HL-60 (cell line): ENCODE measurements at places on chromosomes 5 and 9.

DNA sequence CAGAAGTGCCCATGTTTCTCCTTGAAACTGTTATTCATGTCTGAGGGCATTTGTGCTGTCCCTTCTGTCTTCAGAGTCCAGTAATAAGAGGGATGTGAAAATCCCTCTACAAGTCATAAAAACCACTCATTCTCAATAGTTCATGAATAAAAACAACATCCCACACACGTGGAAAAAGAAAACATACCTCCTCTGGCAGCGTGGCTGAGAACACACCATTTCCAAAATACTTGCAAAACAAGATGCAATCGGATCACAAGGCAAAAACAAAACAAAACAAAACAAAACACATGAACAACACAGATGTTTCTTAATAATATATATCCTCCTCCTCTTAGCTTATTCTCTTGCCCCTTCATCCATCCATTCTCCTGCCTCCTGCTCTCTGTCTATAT lies 71.0 kb upstream of the EQTN start:
- no peak for DNase-seq

DNA sequence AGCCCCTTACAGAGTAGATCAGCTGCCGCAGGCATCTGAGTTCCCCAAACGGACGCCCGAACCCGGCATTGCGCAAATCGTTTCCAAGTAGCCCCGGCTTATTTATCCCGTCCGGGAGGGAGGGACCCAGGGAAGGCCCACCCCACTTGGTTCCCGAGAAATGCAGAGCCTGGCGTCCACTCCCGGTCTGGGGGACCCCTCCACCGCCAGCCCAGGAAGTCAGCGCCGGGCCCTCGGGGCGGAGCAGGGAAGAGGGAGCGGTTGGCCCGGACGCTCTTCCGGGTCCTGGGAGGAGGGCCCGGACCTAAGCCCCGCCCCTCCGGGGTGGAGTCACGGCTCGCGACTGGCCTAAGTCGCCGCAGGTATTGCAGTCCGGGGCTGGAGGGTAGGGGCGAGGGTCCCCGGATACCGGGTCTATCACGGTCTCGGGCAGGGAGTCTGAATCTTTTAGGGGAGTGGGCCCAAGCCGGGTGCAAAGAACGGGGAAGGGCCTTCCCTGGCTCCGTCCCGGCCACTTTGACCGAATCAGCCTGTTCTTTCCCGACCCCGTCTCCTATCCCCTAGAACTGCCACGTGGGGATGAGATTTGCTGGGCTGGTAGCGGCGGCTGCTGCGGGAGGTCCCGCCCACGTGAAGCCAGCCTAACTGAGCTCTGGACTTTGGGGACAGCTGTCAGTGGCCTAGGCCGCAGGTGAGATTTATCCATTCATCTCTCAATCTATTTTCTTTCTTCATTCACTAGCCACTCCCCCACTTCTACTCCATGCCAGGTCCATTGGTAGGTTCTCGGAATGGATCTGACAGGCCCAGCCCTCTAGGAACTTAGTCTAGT lies at the start of gene RABEPK:
Gene RABEPK (plus strand): TSS at position 327 of the 832 bp plus-strand sequence. CDS start 2,472 bp downstream, outside the sequence.
- peak; percentile 94 for DNase-seq

- no peak for DNase-seq
Observed at GRCh38 chr5:176396330-176396729, 7.8 kb downstream of the HIGD2A start.

DNA sequence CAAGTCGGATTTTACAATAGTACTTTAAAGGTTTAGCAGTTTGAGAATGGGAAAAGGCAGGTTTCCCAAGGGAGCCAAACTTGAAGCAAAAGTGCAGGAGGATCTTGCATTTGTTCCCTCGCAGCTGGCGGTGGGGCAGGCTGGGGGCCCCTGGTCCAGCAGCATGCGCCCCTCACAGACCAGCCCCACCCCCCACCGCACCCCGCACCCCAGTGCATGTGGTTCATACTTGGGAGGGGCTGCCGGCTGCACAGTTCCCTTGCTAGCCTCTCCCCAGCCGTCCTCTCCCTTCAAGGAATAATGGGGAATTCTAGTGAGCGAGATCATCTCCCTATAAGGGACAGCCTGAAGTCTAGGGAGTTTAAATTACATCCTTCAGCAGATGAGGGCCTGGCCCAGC lies 273.1 kb upstream of the IRX2 start:
- no peak for DNase-seq

GRCh38 chr5:60886158-60886557 lies 42.1 kb upstream of the ELOVL7 start:
- DNase-seq = no peak

DNA sequence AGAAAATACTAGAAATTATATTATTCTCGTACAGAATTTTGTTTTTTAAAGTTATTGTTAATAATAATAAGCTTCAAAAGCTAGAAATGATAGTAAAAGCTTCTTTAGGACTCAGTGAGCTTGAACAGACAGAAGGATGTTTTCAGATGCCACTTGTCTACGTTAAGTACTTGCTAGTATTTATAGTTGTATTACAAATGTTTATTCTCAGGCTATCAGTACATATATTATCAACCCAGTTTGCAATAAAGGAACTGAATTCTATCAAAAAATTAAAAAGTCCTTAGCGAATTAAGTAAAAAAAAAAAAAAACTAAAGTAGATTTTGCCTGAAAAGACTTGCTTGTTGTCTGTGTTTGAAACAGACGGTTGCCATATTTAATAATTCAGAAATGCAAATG lies 23.9 kb downstream of the HCN1 start:
- no peak for DNase-seq

GRCh38 chr9:134219646-134220060 lies 55.3 kb upstream of the RNU6ATAC start:
- DNase-seq = no peak

DNA sequence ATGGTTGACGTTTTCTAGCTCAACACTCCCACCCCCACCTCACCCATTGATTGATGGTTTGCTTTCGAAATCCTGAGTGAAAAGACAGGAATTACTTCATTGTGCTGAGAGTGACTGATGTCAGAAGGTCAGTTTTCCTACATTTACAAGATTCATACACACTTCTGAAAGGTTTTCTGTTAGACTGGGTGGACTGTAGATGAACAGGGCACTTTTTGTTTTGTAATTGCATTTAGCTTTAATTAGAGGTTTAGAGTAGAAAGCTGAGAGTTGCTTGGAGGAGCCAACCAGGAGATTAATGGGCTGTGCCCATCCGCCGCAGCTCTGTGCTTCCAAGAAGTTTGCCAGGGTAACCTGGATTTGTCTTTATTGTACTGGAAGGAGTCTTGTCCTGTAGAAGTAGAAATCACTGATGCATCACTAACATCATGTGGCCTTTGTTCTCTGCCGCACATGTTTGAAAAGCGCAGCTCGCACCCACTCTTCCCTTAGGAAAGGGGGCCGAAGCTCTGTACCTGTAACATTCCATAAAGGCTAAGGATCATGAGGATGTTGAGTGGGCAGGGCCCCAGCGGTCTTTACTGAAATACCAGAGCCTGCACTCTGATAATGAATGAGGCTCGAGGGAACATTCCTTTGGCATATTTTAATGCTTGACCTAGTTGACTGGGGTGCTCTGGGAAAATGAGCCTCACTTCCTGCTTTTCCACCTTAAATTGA lies 267.6 kb upstream of the DMRT1 start:
- DNase-seq = no peak

DNA sequence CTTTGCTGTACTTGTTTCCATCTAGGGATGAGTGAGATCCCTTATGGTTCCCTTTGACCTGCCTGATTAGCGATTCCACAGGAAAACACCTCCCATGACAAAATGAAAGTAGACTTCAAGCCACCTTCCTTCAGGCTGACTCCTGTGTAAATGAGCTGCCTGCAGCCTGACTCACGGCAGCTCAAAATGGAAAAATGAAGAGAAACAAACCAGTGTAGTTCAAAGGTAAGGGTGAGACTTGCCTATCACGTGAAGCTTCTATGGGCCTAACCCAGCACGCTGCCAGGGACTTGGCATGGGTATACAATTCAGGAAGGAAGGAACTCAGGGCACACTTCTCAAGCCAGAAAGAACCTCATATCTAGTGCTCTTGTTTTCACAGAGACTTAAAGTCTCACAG lies 110.1 kb upstream of the LRRTM2 start:
- DNase-seq = no peak

DNA sequence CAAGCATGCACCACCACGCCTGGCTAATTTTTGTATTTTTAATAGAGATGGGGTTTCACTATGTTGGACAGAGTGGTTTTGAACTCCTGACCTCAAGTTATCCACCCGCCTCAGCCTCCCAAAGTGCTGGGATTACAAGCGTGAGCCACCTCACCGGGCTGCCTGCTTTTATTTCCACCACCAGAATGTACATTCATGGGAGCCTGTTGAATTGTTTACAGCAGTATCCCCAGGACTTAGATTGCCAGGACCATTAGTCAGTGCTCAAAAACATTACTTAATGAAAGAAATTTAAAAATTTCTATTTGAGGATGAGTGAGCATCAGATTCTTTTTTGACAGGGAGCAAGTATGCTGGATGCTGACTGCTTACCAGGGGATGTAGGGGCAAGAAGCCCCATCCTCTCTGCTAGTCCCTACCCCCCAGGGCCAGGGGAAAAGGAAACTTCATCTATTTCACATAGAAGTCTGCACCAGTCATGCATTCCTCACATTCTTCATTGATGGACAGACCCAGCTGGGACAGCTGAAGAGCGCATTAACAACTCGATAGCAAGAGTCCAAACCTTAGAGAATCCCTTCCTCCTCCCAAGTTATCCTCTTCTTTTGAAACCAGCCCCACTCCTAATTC lies 10.3 kb upstream of the RGMB start:
- no peak for DNase-seq

- no peak for DNase-seq
Observed at GRCh38 chr5:172634106-172634899, 6.8 kb upstream of the NEURL1B start.

DNA sequence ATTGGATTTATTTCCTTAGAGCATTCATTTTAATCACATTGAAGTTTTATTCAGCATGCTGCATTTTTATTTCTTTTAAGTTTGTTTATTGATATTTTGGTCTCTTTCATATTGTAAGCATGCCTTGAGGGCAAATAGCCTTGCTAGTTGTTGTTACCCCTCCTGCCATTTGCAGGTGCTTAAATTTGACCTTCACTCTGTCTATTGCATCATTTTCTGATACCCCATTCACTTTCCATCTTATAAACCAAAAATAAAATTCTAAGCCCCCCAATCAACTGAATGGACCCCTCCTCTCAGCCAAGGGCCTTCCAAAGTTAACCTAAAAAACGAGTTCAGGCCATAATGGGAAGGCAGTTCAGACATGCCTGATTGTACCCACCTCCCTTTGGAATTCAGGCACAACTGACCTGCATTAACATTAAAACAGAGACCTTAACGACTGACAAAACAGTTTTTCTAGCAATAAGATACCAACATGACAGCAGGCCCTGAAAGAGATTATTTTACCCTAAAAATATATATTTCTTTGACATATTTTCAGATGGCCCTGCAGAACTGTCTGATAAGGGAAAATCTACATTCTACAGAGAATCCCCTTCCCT lies 32.1 kb downstream of the TARS1 start:
- no peak for DNase-seq

DNA sequence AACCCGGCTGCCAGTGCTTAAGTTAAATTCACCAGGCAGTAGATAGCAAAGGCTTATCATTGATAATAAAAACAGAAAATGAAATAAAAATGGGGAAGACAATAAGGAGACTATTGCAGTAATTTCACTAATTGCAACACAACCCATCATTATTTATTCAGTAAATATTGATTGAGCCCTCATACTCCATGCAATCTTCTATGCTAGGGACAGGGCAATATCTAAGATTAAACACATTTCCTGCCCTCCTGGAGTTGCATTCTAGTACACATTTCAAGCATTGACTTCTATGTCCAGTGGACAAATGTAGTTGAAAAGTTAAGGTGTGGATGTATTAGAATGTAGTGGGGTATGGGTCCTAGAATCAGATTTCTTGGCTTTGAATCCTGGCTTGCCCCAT lies 12.8 kb downstream of the MEGF10 start:
- no peak for DNase-seq

- DNase-seq = no peak
Observed at GRCh38 chr5:115179394-115180164, 9.9 kb upstream of the TRIM36 start.
